ENCODE measurements at places on chromosomes 1 and 21.

DNA sequence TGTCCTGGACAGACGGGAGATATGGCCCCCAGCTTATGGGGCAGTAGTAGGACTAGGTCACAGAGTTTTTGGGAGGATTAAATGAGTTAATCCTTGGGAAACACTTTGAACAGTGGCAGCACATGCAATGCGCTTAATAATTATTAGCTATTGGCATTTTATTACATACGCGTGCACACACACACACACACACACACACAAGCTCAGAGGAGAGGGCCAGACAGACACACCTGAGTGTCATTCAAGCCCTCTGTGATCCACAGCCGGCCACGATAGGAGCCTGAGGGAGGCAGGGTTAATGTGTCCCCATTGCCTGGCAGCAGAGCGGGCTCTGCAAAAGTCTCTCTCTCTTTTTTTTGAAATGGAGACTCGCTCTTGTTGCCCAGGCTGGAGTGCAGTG, 37.9 kb downstream of the EPHA2 start:
- DNase-seq = no peak

- no peak for DNase-seq
Measured at GRCh38 chr1:41048540-41048939, 27.0 kb upstream of the SLFNL1 start.

DNA sequence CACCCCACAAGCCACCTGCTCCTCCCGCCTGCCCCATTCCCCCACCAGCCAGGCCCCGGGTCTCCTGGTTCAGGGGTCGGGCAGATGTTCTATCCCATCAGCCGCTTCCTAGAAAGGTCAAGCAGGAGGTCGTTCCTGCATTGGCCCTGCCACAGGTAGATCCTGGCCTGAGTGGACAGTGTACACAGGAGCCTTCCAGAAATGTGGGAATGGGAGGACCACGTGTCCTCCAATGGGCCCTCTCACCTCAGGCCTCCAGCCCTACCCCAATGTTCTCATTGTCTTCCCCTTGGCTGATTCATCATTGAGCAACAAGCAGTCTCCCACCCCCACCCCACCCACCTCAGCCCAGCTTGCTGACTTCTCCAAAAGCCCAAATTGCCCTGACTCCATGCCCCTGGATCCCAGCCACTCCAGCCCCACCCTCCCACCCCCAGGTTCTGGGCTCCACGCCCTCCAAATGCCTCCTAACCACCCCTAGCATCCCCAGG, 2.1 kb downstream of the S100A16 start:
- no peak for DNase-seq

GRCh38 chr1:19203440-19203839, 6.6 kb downstream of the UBR4 start:
- no peak for DNase-seq

- no peak for DNase-seq
Measured at GRCh38 chr1:111778541-111779051, 22.9 kb downstream of the DDX20 start.

- no peak for DNase-seq
Measured at GRCh38 chr1:209552406-209553264, 30.9 kb upstream of the CAMK1G start.

DNA sequence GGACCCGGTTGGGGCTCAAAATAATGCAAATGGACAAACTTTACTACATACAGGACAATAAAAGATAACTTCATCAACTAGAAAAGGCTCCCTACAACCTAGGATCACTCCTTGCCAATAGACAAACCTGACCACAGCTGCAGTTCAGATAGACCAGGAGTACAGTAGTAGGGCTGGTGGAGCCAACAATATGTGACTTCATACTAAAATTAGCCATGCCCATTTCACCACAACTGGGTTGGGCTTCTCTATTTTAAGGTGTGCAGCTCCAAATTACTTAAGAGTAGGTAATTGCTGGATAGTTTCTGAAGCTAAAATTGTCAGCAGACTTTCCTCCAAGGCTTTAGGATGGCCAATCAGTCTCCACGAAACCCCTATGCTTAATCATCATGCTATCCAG, 3.9 kb downstream of the DENND1B start:
- DNase-seq = no peak

- DNase-seq = no peak
Measured at GRCh38 chr21:18228060-18228739, 16.4 kb upstream of the CHODL start.

- DNase-seq = no peak
Measured at GRCh38 chr1:31775210-31775999, 11.3 kb upstream of the ADGRB2 start.

- DNase-seq = no peak
Measured at GRCh38 chr21:14405962-14406361, 23.0 kb upstream of the HSPA13 start.

- DNase-seq = no peak
Measured at GRCh38 chr1:6075748-6076147, 30.1 kb downstream of the KCNAB2 start.

GRCh38 chr1:215076322-215076721, 6.2 kb upstream of the KCNK2 start:
- no peak for DNase-seq

DNA sequence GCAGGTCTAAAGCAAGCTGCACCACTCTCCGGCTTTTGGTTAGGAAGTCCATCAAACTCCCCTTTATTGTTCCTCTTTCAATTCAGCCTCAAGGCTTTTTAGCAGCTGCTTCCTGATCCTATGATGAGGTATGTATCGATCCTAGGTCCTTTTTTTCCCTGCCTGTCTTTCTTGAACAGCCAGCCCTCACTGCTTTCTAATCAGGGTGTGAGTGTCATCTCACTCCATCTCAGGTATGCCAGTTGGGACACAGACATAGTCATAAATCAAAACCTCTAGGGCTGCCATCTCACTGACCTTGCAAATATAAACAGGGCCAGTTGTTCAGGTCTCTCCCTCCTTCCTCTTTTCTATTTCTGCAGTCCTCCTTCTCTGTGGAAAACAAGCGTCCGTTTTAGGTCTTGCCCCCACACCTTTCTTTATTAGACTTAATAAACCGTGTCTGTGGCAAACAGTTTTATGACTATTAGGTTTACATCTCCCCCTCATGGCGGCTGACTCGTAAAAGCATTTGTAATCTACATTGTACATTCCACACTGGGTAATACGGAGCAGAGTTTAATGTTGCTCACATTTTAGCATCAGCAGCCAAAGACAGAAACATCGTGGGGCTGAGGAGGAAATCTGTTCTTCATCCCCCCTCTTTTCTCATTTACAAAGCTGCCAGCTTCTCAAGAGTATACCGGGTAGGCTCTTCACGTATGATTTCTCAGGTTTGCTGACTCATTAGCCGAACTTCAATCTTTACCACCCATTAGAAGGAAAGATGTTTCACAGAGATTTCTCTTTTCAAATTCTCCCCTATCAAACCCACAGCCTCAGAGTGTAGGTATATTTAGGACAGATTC, 11.6 kb downstream of the STYXL2 start:
- no peak for DNase-seq

GRCh38 chr1:10759413-10760200, 36.8 kb downstream of the CASZ1 start:
- DNase-seq = no peak

- DNase-seq = no peak
Measured at GRCh38 chr1:238141353-238141752, 250.6 kb upstream of the ZP4 start.

GRCh38 chr1:58943776-58944175, 159.9 kb upstream of the JUN start:
- no peak for DNase-seq

DNA sequence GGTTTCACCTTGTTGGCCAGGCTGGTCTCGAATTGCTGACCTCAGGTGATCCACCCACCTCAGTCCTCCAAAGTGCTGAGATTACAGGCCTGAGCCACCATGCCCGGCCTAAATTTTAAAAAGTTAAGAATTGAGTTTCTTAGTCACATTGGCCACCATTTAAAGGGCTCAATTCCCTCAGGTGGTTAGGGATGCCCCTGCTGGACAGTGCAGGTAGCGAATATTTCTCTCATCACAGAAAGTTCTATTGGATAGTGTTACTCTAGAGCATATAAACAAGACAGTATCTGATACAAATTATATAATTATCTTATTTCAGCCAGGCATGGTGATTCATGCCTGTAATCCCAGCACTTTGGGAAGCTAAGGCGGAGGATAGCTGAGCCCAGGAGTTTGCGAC, 320.2 kb downstream of the ZP4 start:
- DNase-seq = no peak

- peak; percentile 55 for DNase-seq
Measured at GRCh38 chr1:24201941-24202440, 14.9 kb upstream of the IFNLR1 start.

- no peak for DNase-seq
Measured at GRCh38 chr1:218717575-218717974, 372.4 kb downstream of the TGFB2 start.

DNA sequence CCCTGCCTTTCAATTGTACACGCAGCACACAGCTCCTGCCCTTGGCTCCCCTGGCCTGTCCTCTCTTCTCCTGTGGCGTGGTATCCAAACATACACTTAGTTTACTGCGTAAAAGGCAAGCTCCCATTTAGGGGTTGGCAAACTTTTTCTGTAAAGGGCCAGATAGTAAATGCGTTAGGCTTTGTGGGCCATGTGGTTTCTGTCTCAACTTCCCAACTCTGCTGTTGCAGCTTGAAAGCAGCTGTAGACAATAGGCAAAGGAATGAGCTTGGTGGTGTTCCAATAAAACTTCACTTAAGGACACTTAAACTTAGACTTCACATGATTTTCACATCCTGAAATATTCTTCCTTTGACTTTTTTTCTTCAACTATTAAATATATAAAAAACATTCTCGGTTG, 63.3 kb downstream of the RHOU start:
- no peak for DNase-seq

DNA sequence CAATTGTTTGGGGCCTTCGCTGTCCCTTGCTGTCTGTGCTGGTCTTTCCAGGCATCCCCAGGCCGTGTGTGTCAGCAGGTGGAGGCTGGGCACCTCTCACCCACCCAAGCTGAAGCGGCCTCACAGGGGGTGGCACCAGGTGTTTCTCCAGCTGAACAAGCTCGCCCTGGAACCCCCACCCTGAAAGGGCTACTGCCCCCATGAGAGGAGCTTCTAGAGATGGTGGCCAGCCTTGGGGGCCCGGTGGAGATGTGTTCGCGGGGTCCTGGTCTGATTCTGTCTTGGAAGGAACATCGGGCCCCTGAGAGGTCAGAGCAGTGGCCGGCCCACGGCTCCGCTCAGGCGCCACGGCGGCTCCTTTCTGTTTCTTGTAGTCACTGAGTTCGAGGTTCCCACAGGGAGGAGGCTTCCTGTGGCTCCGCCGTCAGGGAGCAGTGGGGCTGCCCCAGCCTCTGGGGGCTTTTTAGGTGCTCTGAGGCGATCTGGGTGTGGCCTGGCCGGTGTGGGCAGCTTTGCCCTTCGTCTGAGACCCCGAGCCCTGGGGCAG, 46.9 kb downstream of the SKI start:
- DNase-seq = no peak

GRCh38 chr1:100730130-100730529, 10.6 kb downstream of the VCAM1 start:
- no peak for DNase-seq

DNA sequence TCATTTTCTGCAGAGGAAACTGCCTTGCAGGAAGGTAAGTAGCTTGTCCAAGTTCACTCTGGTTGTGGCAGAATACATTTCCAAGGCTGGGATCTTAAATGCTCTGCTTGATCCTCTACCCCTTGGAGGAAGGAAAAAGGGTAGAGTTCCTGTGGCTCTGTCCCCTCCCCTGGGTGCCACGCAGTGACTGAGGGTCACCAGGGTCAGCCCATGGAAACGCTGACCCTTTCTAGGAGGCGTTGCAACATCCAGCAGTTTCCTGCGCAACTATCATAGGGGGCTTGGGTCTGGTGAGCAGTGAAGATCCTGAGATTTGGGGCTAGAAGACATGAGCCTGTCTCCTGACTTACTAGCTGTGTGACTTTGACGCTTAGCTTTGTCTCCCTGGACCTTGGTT, 29.4 kb upstream of the EPS8L3 start:
- DNase-seq = no peak

- DNase-seq = no peak
Measured at GRCh38 chr1:117527566-117528102, 78.2 kb upstream of the TENT5C start.

DNA sequence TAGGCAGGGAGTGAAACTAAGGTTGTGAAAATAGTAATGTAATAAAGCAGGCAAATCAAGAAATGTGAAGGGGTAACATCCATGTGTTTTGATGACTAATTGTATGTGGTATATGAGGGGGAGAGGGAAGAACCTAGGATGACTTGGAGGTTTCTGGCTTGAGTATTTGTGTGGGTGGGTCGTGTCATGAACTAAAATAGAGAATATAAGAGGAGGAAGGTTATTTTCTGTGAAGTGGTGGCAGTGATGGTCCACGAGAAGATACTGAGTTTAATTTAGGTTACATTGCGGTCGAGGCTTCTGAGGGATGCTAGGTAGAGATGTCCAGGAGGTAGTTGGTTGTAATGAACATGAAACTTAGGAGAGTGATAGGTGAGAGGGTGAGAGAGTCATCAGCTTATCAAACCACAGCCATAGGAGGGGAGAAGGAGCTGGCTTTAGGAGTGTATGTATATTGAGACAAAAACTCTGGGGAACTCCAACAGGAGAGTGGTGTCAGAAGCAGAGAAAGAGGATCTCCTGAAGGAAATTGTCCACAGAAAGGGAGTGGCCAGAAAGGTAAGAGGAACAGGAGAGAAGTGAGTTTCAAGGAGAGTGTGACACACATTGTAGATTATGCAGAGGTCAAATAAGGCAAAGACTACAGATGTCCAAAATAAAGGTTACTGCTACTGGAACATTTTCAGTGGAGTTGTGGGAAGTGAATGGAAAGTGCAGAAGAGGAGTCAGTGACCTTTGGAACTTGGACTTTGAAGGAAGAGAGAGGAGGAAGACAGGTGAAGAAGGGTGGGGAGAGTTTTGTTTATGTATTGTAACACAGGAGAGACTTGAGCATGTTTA, 89.0 kb upstream of the MACF1 start:
- DNase-seq = no peak

GRCh38 chr1:150235294-150235851, 539 bp downstream of the ANP32E start:
- no peak for DNase-seq

DNA sequence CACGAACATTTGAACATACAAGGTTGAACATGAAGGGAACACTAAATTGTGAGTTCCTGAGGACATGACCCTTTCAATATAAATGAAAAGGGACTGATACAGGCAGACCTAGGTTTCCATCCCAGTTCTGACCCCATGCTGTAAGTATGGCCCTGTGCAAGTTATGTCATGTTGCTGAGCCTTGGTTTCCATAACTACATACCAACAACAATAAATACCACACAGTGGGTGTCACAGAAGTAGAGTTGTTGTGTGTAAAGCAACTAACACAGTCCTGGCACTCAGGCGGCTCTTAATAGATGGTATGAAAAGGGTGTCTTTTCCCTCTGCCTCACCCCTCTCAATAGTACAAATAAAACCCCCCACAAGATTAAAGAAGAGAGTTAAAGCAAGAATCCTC, 140.8 kb downstream of the LMX1A start:
- DNase-seq = no peak

DNA sequence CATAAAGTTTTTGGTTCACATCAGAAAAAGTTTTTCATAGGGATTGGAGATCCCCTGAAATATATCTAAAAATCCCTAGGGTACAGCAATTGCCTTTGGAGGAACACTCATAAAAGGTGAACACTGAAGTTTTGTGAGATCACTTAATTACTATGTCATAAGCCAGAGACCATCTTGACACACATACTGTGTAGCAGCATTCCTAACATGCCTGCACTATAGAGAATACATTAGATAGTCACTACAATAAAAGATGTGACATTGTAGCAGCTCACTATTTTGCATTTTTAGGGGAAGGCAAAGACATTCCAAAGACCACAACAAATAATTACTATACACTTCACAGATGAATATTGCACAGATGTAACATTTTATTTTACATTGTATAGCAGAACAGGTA, 779.9 kb downstream of the KCNT2 start:
- DNase-seq = no peak
